ENCODE measurements at places on chromosomes 16 and 17.

DNA sequence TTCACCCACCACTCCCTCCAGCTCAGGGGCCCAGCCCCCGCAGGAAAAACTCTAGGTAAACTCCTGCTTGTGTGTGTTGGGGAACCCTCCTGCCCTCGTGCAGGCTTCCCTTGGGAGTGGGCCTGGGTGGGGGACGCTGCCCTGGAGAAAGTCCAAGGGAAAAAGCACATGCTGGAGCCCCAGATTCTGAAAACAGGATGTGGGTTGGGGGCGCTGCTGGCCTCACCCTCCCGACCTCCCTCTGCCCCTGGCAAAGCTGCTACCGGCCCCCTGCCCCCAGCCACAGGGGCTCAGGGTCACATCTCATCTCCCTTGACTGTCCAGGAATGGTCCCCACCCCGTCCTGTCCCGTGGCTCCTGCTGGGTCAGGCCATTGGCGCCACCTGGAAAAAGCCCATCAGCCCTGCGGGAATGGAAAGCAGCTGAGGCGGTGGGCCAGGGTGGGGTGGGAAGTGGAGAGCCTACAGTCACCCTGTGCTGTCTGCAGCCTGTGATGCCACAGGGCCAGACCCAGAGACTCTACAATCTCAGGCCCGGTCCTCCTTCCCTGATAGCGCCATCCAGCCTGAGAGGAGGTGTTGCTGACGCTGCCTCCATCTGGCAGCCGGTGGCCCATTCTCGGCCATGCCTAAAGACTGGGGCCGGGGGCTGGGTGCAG lies 2.5 kb upstream of the GJD3 start:
- DNase-seq = no peak

GRCh38 chr16:50910736-50911100 lies 168.8 kb downstream of the CYLD start:
- no peak for DNase-seq

- DNase-seq = peak; percentile 9
Measured at GRCh38 chr16:90077757-90078578, 837 bp upstream of the PRDM7 start.

GRCh38 chr16:56424404-56424764 lies 961 bp downstream of the AMFR start:
- peak; percentile 12 for DNase-seq

- DNase-seq = no peak
Measured at GRCh38 chr17:47254403-47254943, 846 bp downstream of the ITGB3 start.

- DNase-seq = no peak
Measured at GRCh38 chr16:21162661-21163151, 4.2 kb downstream of the LDAF1 start.

GRCh38 chr17:65910836-65911235 lies 281.1 kb downstream of the CEP112 start:
- no peak for DNase-seq

DNA sequence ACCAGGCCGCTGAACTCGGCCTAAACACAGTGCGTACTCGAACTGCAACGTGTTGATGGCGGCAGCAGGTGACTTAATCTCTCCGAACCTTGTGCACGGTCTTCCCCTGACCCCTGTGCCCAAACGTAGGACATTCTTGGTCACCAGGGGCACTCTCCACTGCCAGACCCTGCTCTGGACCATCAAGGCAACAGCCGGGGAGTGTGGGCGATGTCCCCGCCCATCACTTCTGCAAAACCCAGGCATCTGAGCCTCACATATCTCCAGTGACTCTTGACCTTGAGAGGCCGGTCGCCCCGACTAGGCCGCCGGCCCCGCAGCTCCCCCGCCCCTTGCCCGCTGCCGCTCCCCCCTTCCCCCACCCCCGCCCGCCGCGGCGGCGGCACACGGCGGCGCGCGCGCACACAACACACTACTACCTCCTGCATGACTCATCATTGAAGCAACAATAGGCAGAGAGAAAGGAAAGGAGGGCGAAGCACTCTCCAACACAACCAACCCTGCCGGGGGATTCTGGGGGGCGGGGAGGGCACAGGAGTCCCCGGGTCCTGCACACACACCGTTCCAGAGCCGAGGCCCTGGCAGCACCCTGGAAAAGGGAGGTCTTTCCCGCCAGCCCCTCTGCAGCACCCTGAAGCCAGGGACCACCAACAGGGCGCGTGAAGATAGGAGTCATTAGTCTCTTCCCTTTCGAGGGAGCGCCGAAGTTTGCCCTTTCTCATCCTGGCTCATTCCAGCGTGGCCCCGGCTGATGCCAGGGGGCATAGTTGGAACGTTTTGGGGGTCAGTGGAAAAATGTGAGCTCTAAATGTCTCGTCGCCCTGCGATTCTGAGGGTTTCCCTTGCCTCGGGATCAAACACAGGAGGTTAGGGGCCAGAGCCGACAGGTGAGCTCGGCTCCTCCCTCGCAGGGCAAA lies 1.9 kb downstream of the MNT start:
- no peak for DNase-seq

DNA sequence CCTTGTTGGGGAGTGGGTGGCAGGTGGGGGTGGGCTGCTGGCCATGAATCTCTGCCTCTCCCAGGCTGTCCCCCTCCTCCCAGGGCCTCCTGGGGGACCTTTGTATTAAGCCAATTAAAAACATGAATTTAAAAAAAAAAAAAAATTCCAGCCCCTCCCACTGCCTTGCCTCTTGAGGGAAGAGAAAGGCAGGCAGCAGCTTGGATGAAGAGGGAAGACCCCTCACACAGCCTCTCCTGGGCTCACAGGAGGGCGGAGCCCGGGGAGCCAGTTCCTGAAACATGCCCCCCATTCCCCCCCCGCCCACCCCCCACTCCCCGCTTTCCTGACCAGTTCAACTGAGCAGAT lies 1.8 kb upstream of the TCAP start:
- no peak for DNase-seq

GRCh38 chr16:30903596-30903995 lies 7.2 kb downstream of the CTF1 start:
- no peak for DNase-seq

- DNase-seq = peak; percentile 86
Measured at GRCh38 chr17:7716901-7717755, at the start of gene DNAH2. Gene DNAH2, plus strand, starts transcription at chr17:7717744. Its CDS starts 1,991 bp downstream, at chr17:7719735.
